Left ventricle myocardium inferior (tissue), 1 donor: ENCODE measurements at places on chromosomes 7 and 10. TPM values are rescaled to one million over a fixed set of nuclear protein-coding genes. Genes with fewer than 3 reads are reported as not detected.
A peak's percentile ranks its signal among the peaks of the same experiment; 100 is the strongest.

Gene EIF5AL1
- total RNA-seq = 0.05 TPM

Gene NUPR2
- total RNA-seq = not detected

Gene ASB10
- 35.4 TPM for total RNA-seq

Gene SMO
- total RNA-seq = 4.6 TPM

Gene ADRB1
- total RNA-seq = 35.0 TPM

Gene VIPR2
- total RNA-seq = 17.5 TPM

Gene GALNT17
- total RNA-seq = 95.3 TPM

DNA sequence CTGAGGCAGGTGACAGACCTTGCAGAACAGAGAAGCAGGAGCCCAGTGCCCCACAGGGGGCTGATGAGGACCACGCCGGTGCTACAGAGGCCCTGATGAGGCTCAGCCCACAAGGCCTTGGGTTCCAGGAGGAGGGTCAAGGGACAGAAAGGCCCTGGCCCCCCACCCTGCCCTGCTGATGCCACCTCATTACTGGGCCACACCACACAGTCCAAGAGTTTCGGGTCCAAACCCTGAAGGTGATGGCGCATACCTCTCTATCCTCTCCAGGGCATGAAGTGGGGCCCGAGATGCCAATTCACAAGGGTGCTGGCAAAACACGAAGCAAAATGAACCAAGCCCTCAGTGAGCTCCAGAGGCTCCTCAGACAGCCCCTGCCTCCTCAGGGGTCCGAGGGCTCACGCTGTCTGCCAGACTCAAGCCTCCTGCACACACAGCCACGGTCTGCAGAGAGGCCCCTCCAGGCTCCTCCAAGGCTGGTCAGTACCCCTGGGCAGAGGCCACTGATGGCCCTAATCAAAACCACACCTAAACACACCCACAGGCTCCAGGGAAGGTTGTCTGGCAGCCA is 32.3 kb downstream of the RASGEF1A start:
- DNase-seq = peak; percentile 4

GRCh38 chr7:135389971-135390370 is 119.9 kb downstream of the CNOT4 start:
- no peak for DNase-seq

- no peak for DNase-seq
Observed at GRCh38 chr7:149853157-149853556, 15.0 kb downstream of the ZNF862 start.

GRCh38 chr7:157153260-157153659 is 14.5 kb downstream of the UBE3C start:
- no peak for DNase-seq

DNA sequence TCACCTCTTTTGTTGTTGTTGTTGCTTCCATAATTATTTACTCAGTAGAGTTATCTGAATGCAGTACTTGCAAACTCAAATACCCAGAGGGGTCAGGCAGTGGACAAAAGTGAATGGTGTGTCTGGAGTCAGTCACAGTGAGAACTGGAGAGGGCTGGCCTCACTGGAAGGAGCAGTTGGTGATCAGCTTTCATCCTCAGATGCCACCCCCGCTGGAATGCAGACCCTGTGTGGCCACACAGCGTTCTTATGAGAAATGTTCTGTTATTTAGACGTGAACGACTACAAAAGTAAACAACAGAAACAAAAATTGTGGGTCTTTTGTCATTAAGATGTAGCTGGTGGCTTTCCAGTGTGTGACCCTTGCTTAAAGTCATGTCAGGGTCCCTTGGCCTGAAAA is 29.6 kb upstream of the VPS41 start:
- no peak for DNase-seq

GRCh38 chr7:30348083-30348560 is 63.7 kb downstream of the ZNRF2 start:
- DNase-seq = no peak

- DNase-seq = no peak
Observed at GRCh38 chr7:118918556-118918955, 694.1 kb downstream of the ANKRD7 start.

GRCh38 chr10:6593241-6593671 is 13.2 kb upstream of the PRKCQ start:
- DNase-seq = no peak

GRCh38 chr10:27197980-27198620 is 42.5 kb downstream of the ACBD5 start:
- DNase-seq = no peak

GRCh38 chr7:128869138-128869943 is 6.7 kb downstream of the ATP6V1F start:
- peak; percentile 42 for DNase-seq

DNA sequence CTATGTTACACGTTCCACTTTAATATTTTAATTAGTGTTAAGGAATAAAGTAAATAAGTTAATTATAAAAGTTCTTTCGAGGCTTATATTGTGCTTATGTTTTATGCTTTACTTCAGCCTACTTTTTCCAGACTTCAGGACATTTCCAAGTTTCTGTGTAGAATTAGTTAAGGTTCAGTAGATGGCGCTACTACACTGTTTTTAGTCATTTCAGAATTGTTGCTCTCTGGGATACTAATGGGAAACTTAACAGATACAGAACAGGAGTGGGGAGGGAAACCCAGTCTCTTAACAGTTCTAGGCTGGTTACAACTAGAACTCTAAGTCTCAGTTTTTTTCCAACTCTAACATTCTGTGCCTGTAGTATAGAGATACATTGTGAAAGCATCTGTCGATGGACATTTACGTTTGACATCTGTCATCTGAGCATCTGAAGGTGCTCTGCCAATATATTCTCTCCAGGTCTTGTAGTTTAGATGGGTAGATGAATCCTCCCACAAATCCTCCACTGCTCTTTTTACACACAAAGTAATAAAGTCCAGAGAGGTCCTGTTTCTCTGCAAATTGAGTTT is 56.8 kb upstream of the FAM171A1 start:
- no peak for DNase-seq

- no peak for DNase-seq
Observed at GRCh38 chr7:302054-302992, 12.4 kb downstream of the FOXL3 start.
